Esophagus muscularis mucosa (tissue), 4 donors: ENCODE measurements at places on chromosomes 1 and 21. TPM values are rescaled to one million over a fixed set of nuclear protein-coding genes. Genes with fewer than 3 reads are reported as not detected.

Gene SH2D2A
- total RNA-seq, result 2.7 TPM

DNA sequence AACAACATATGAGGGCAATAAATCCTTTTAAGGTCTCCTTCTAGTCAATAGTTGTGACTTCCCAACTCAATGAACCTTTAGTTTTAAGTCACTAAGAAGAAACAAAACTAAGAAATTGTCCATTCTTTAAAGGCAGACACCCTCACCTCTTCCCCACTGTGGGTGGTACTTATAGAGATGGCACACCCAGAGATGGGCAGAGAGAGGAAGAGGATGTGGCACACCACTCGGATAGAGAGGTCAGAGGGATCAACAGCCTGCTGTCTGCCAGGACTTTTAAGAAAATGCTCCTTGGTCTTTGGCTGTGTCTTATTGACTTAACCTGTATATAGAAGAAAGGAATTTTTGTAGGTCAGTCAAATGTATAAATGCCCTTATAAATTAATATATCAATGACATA lies 45.1 kb downstream of the FASLG start:
- no peak overlapping the region for H3K4me3 ChIP-seq
- H3K27me3 ChIP-seq, result no peaks in the 10 kb centered on the region
- no peak for DNase-seq
- no peaks in the 10 kb centered on the region for H3K4me1 ChIP-seq

DNA sequence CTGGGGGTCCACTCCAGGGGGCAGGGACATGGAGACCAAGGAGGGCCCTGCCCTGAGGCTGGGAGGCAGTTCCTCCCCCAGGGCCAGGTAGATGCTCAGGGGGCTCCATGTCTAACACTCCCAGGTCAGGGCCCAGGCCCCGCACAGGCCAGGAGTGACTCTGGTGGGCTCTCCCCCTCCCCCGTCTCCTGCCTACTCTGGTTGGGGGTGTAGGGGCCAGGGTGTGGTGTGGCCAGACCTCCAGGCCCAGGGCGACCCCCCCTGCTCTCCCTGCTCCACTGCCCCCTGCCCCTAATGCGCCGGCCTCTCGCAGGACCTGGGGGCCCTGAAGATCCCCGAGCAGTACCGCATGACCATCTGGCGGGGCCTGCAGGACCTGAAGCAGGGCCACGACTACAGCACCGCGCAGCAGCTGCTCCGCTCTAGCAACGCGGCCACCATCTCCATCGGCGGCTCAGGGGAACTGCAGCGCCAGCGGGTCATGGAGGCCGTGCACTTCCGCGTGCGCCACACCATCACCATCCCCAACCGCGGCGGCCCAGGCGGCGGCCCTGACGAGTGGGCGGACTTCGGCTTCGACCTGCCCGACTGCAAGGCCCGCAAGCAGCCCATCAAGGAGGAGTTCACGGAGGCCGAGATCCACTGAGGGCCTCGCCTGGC lies 19.7 kb upstream of the CCDC27 start:
- no peak for DNase-seq
- H3K27me3 ChIP-seq, result peaks cover 61% of the 10 kb centered on the region
- H3K27ac ChIP-seq, result no peak overlapping the region
- no peak overlapping the region for H3K4me3 ChIP-seq
- peaks cover 9% of the 10 kb centered on the region for H3K4me1 ChIP-seq

- peaks cover 36% of the 10 kb centered on the region for H3K4me1 ChIP-seq
- no peaks in the 10 kb centered on the region for H3K36me3 ChIP-seq
- no peaks in the 10 kb centered on the region for H3K27me3 ChIP-seq
- H3K27ac ChIP-seq, result no peak overlapping the region
Observed at GRCh38 chr1:154403261-154403943, 1.7 kb upstream of the IL6R start.

GRCh38 chr1:194013561-194013960 lies 827.1 kb upstream of the B3GALT2 start:
- no peak for DNase-seq
- H3K36me3 ChIP-seq, result no peaks in the 10 kb centered on the region
- no peak overlapping the region for H3K4me3 ChIP-seq
- H3K27me3 ChIP-seq, result no peaks in the 10 kb centered on the region
- H3K27ac ChIP-seq, result no peak overlapping the region

DNA sequence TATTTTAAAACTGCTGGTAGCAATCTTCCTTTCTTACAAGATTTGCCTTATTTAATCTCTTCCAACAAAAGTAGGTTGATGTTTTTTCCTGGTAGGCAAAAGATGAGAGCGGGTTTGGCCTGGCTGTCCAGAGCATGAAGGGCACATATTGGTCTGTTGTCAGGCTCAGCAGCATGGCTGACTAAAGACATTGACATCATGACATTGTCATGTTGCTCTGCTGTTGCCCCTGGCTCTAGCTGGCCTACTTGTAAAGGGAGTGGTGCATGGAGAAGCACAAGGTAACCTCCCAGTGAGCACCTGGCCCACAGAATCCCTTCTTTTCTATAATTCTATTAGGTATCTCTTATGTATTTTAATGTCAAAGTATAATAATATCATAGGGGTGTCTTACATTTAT lies 23.6 kb downstream of the GNPAT start:
- H3K27ac ChIP-seq, result no peak overlapping the region
- DNase-seq, result no peak
- no peaks in the 10 kb centered on the region for H3K27me3 ChIP-seq
- H3K4me1 ChIP-seq, result no peaks in the 10 kb centered on the region
- no peak overlapping the region for H3K4me3 ChIP-seq

Gene SPATA17
- total RNA-seq, result 0.69 TPM

Gene BSND
- total RNA-seq, result not detected

GRCh38 chr1:58353168-58353567 lies 193.4 kb downstream of the OMA1 start:
- DNase-seq, result no peak
- no peaks in the 10 kb centered on the region for H3K4me1 ChIP-seq
- no peak overlapping the region for H3K27ac ChIP-seq
- H3K27me3 ChIP-seq, result no peaks in the 10 kb centered on the region

- H3K4me1 ChIP-seq, result no peaks in the 10 kb centered on the region
- no peak overlapping the region for H3K27ac ChIP-seq
- no peaks in the 10 kb centered on the region for H3K36me3 ChIP-seq
- H3K4me3 ChIP-seq, result no peak overlapping the region
Observed at GRCh38 chr1:4375812-4376211, 278.6 kb upstream of the AJAP1 start.

Gene C1orf87
- total RNA-seq, result not detected

DNA sequence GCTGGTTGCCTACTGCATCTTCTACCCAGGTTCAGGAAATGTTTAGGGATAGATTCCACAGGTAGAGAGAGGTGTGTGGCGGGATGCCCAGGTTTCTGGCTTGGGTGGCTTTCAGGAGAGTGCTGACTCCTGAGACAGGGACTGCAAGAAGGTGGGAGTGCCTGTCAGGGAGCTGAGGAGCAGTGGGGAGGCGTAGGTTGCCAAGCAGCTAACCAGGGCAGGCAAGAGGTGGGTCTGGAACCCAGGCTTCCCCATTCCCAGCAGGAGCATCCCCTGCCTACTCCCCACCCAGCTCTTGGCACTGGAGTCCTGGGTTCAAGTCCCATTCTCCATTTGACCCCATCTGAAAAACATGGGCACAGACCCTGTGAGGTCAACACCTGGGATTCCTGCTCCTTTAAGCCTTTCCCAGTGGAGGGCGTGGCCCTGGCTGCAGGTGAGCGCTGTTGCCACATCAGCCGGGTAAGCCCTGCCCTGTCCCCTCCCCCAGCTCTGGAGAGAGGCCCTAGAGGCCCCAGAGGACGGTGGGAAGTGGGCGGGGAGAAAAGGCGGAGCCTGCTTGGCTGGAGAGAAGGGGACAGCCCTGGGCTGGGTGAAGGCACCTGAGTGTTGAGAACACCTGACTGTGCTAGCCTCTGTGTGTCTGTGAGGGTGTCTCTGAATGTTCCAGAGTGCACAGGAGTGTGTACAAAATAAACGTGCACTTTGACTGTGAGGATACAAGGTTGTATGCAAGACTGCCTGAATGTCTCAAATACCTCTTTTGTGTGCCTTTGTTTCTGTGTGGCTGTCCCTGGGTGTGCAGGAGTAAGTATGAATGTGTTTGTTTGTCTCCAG lies 14.0 kb upstream of the SYNC start:
- H3K27me3 ChIP-seq, result no peaks in the 10 kb centered on the region
- no peak for DNase-seq
- no peaks in the 10 kb centered on the region for H3K36me3 ChIP-seq
- peaks cover 7% of the 10 kb centered on the region for H3K4me1 ChIP-seq
- H3K4me3 ChIP-seq, result no peak overlapping the region

- H3K36me3 ChIP-seq, result no peaks in the 10 kb centered on the region
- H3K4me1 ChIP-seq, result no peaks in the 10 kb centered on the region
- no peak for DNase-seq
- no peaks in the 10 kb centered on the region for H3K27me3 ChIP-seq
- no peak overlapping the region for H3K27ac ChIP-seq
- no peak overlapping the region for H3K4me3 ChIP-seq
Observed at GRCh38 chr21:21183092-21183491, 184.9 kb downstream of the NCAM2 start.

Gene ATF3
- total RNA-seq, result 2.9 TPM

Gene KCNJ9
- not detected for total RNA-seq

Gene VHLL
- total RNA-seq, result not detected

DNA sequence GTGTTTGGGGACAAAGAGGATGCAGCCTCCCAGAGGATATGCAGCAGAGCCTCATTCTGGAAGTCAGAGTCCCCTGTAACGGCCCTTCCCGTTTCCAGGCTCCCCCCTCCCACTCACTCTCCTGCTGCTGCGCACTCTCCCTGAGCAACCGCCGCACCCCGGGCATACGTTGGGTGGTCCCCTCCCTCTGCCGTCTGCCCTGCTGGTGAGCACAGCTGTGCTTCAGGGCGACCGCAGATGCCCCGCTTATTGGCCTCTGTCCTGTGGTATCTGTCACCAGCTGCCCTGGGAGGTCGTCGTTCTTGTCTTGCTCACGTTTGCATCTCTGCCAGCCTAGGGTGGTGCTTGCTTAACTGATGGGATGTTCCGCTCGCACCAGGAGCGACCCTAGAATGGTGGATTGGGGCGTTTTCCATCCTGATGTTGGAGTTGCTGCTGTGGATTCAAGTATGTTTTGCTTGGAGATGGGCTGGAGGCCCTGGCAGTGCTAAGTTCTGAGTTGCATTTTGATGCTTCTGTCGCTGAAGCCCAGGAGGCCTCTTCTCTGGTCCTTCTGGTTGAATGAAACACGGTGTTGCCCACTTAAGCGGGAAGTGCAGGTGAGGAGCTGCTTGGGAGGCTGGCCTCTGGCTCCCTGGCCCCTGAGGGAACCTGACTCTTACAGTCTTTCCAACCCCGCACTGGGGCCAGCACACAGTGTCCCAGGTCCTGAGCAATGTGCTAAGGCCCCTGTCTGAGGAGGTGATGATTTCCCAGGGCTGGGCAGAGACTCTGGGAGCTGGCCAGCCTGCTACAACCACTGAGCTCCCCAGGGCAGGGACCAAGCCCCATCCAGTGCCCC lies 3.2 kb downstream of the TMEM201 start:
- H3K4me1 ChIP-seq, result peaks cover 86% of the 10 kb centered on the region
- no peak overlapping the region for H3K27ac ChIP-seq

Gene HMCN1
- total RNA-seq, result 87.9 TPM

DNA sequence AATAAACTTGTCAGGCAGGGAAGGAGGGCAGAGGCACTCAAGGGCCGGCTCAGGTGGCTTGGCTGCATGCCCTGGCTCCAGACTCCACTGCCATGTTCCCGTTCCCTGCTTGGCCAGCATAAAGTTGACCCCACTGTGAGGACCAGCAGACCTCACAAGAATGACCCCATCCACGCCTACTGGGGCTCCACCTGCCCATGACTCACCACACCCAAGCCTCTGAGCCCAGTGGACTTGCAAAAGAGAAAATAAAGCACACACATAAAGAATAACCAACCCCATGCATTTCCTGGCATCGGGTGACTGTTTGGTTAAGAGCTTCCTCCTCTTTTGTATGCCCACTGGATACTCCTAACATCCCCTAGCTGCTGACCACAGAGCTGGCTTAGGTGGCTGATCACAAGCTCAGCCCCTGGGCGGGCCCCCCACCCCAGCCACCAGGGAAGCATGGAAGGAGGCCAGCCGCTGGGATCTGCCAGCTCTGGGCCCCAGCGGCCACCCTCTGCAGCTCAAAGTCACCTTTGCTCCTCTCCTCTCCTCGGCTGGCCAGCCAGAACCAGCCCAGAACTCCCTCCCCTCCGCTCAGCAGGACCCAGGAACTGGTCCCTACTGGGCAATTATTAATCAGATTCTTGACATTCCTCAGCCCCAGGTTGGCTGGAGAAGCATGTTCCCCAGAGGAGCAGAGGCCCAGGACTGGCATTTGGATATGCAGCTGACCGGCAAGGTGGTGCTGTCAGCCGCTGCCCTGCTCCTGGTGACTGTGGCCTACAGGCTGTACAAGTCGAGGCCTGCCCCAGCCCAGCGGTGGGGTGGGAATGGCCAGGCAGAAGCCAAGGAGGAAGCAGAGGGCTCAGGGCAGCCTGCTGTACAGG lies at the start of gene KLHDC7A:
Gene KLHDC7A, plus strand, starts transcription at position 616 of the 875 bp plus-strand sequence. Its CDS starts 52 bp downstream, at position 668.
- no peak for DNase-seq
- no peaks in the 10 kb centered on the region for H3K27me3 ChIP-seq

Gene PDE9A
- 68.4 TPM for total RNA-seq

DNA sequence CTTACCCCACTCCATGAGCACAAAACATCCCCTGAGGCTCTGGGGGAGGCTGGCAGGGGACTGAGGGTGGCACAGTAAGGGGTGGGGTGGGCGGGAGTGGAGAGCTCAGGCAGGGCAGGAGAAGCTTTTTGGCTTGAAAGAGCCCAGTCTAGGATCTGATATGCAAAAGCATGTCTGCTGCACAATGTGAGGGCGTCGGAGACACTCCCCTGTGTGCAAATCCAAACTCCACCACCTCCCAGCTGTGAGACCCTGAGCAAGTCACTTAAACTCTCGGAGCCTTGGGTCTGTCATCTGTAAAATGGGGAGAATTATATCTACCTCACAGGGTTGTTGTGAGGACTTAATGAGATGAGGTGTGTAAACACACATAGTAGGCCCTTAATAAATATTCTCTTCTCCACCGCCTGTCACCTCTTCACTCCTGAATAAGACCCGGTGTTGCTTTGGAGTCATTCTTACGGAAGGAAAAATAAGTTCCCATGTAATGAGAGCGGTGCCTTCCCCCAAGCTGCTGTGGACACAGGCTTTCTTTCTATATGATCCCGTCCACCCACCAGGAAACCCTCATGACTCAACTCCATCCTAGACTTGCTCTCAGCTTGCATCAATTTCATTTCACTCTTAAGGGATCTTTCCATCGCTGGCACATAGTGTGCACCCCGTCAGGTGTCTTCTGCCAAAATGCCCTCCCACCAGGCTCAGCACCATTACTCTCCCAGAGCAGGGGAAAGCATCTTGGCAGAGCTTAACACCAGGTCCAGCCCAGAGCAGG lies 12.5 kb downstream of the KCNN3 start:
- H3K4me1 ChIP-seq, result peaks cover 15% of the 10 kb centered on the region
- no peak overlapping the region for H3K27ac ChIP-seq
- no peaks in the 10 kb centered on the region for H3K36me3 ChIP-seq
- no peak overlapping the region for H3K4me3 ChIP-seq
- DNase-seq, result no peak
- no peaks in the 10 kb centered on the region for H3K27me3 ChIP-seq
